ENCODE measurements at places on chromosomes 12 and 14.

DNA sequence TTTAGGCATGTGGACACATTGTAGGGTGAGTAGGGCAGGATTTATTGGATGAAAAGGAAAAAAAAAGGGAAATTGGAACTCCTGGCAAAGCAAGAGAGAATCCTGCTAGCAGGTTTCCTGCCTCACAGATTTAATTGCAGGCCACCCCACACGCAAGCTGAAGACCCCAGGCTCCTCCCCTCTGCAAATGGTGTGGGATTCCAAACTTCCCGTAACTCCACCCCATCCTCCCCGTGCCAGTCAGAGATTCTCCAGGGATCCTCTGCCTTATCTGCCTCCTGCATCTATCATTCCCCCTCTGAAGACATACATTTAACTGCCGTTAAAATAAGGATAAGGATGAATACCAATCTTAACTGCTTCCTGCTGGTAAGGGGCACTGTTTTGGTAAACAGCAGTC, 249.8 kb upstream of the GARIN2 start:
- DNase-seq = no peak

DNA sequence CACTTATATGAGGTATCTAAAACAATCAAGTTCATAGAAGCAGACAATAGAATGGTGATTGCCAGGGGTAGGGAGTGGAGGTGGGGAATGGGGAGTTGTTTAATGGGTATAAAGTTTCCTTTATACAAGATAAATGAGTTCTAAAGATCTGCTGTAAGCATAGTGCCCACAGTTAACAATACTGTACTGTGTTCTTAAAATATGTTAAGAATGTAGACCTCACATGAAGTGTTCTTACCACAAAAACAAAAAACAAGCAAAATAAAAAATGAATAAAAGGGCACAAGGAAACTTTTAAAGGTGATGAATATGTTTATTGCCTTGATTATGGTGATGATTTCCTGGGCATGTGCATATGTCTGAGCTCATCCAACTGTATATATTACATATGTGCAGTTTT, 211.8 kb downstream of the MSRB3 start:
- no peak for DNase-seq

DNA sequence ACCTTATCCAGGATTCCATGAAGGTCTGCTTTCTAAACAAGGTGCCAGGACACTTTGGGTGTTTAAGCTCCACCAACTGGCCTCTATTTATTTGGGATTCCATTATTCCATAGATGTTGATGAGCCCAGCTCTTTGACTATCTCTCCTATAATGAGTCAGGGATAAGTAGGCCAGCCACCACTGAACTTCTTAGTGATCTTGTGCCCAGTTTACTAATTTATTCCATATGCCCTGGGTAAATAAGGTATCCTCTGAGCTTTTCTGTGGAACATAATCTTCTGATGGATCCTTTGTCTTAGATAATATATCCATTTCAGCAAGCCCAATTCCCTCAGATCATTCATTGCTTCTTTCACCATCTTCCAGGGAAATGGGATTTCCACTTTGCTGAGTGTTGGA, 535.0 kb downstream of the FOXG1 start:
- no peak for DNase-seq

GRCh38 chr14:53606203-53606602, 350.4 kb downstream of the BMP4 start:
- DNase-seq = no peak

DNA sequence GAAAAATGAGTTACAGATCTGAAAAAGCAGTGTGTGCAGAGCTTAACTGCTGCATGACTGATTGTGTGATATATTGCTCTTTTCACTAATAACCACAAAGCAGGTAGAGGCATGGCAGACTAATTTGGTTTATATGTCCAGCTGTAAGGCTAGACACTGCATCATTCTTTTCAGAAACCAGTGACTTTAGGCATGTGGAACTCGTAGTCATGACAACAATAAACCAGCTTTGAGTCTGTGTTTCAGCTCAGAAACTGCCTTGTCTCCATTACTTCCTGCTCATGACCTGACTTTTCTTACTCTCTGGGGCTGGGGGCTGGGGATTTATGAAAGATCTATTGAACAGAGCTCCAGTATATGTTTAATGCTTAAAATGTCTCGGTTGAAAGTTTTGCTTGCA, 146.8 kb upstream of the LRIG3 start:
- no peak for DNase-seq

DNA sequence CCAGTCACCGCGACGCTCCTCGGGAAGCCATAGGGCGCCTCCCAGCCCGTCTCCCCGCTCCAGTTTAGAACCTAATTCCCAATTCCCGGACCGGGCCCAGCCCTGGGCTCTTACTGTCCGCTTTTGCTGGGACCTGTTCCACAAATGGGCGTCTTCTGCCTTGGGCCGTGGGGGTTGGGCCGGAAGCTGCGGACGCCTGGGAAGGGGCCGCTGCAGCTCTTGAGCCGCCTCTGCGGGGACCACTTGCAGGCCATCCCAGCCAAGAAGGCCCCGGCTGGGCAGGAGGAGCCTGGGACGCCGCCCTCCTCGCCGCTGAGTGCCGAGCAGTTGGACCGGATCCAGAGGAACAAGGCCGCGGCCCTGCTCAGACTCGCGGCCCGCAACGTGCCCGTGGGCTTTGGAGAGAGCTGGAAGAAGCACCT, 797 bp downstream of the UNG start:
- DNase-seq = no peak

- DNase-seq = no peak
Measured at GRCh38 chr12:26833743-26834490, 923 bp upstream of the ITPR2 start.

DNA sequence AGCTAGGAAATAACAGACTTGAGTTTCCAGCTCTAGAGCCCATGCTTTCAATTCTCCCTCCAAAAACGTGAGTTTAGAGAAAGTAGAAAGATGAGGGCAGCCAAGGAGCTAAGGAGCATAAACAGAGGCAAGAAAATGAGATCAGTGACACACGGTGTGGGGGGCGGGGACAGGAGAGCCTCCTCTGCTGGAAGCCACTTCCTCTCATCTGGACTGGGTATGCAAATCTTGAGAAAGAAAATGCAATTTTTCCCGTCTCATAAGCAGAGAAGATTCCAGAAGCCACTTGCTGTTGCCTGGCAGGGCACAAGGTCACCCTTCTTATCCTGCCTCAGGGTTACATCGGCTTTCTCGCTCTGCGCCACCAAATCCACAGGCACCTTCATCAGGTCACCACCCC, 6.0 kb downstream of the OR10P1 start:
- DNase-seq = no peak

DNA sequence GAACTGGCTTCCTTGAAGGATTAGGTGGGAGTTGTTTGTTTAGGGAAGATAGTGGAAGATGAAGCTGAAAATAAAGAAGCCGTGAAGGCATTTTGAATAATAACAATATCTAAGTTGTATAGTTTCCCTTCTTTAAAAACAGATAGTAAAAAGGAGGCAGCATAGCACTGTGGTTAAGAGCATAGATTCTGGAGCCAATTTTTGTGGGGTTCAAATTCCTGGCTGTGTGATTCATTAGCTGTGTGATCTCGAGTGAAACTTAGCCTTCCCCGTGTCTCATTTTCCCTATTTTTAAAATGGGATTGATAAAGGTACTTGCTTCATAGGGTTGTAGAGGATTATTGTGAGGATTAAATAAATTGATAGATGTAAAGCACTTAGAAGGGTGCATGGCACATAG, 104.5 kb downstream of the MYRFL start:
- DNase-seq = no peak

- no peak for DNase-seq
Measured at GRCh38 chr12:99997806-99998205, 13.1 kb upstream of the ANKS1B start.

DNA sequence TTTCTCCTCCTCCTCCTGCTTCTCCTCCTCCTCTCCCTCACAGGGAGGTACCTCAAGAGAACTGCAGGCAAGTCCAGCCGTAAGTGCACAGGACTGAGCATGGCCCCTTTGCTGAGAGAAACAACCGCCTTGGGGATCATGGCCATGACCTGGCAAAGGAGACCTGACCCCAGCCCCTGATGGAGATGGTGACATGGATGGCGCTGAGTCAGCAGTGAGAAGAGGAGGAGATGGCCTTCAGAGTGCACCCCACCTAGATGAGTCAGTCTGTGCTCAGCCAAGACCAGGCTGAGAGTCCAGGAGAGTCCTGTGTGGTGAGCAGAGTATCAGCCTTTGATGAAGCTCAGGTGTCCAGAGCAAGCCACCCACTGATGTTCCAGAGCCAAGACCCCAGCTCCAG, 36.4 kb downstream of the MEG3 start:
- no peak for DNase-seq

DNA sequence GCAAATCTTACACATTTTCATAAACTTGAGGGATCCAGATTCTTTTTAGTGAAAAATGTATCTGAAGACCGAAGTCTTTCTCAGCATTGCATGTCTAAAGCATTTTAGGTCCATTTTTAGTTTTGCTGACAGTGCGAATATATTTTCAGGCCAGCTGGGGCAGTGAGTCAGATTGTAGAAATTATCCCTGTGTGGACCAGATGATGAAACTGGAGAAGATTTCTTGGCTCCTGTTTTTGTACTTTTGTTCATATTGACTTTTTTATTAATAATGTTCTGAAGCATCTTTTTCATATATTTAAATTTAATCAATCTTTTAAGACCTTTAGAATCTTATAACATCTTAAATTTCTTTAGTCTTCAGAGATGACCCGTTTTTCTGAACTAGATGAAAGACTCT, 173.1 kb downstream of the FLRT2 start:
- DNase-seq = no peak

DNA sequence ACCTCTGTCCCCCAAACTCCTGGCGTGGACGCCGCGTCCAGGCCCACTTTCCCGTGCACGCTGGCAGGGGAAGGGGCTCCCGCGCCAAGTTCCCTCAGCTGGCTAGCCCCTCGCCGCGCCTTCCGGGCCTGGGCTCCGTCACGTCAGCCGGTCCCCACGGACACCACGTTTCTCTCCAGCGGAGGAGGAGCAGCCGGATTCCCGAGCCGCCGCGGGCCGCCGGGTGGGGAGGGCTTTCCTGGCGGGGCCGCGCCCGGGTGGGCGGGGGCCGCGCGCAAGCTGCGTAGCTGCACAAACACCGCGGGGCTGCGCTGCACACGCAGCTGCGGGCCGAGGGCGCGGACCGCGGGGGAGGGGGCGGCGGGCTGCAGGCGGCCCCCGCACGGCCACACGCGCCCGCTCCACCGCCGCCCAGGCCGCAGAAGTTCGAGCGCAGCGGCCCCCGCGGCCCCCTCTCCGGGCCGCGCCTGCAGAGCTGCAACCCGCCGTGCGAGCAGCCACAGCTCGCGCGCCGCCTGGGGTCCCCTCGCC, 45.1 kb upstream of the PNMA1 start:
- DNase-seq = peak; percentile 48

GRCh38 chr14:55341781-55342180, 69.8 kb downstream of the ATG14 start:
- DNase-seq = no peak

GRCh38 chr12:57460468-57460784, 841 bp downstream of the GLI1 start:
- DNase-seq = no peak

DNA sequence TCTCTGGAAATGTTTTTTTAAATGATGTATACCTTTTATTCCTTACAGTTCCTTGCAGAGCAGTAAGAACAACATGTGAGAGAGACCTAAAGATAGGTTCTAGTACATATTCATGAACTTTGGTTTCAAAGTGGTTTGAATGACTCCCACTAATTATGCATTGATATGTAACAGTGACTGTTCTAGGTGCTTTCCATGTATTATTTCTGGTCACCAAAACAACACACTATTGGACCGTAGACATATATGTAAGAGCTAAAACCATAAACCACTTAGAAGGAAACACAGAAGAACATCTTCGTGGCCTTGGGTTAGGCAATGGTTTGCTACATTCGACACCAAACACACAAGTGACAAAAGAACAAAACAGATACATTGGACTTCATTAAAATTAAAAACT, 37.9 kb downstream of the SOX5 start:
- DNase-seq = no peak
